Activated CD8-positive, alpha-beta memory T cell treated with anti-CD3 and anti-CD28 coated beads, Interleukin-2, amount 50 U/mL, for 4 hours (primary cell): ENCODE measurements at places on chromosomes 6 and 20.

DNA sequence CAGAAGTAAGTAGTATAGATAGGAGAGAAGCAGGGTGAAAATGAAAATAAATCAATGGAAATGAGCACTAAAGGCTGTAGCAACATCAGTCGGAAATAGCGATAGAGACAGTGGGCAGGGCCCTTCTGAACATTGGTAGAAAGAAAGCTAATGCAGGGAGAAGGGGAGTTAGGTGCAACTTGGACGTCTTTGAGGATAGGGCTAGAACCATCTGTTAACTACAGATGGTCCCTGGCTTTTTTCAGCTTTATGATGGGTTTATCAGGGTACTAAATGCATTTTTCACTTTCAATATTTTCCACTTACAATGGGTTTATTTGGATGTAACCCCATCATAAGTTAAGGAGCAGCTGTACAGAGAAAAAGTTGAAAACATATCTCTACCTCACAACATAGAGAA lies 72.8 kb upstream of the CNR1 start:
- DNase-seq = no peak

DNA sequence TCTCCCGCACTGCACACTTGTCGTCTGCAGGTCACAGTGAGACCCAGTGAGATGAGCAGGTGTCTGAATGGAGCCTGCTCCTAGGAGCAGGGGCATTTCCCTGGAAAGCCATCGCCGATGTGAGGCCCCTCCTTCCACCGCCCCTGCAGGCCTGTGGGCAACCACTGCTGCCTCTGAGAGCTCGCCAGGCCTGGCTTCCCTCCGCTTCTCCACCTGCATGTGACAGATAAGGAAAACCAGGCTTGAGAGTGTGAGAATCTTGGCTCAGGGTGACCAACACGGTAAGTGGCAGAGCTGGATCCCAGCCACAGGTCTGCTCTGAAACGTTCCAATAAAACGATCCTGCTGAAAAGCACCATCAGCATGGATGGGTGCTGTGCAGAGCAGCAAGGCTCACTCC lies 332.8 kb downstream of the CDH4 start:
- no peak for DNase-seq

DNA sequence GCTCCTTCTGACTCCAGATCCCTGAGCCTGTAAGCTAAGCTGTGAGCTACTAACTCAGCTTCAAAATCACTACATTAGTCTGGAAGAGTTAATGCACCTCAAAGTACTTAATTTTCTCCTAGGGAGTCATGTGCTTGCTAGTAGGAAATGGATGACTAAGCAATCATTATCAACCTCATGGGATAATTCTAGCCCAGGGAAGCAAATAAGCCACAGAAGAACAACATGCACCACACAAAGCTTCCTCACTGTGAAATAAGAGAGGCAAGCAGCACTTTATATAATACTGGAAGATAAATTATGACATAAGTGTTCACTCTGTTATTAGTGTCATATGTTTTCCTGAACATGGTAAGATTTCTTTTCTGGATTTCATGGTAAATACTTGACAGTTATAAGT lies 57.9 kb upstream of the RCAN2 start:
- DNase-seq = no peak

DNA sequence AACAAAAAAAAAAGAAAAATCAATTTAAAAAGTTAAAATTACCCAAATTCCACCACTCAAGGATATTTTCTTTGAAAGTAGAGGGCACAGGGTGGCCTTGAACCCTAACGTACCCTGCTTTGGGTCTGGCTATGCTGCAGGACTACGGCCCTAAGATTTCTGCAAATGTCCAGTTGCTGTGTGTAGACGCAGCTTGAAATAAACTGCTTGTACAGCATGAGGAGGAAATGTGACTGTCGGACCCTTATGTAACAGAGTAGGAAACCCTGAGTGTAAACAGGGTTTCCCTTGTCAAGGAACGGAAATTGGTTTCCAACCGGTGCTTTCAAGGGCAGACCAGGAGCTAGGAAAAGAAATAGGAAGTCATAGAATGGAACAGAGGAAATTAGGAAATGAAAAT lies 60.7 kb upstream of the SHLD1 start:
- no peak for DNase-seq

DNA sequence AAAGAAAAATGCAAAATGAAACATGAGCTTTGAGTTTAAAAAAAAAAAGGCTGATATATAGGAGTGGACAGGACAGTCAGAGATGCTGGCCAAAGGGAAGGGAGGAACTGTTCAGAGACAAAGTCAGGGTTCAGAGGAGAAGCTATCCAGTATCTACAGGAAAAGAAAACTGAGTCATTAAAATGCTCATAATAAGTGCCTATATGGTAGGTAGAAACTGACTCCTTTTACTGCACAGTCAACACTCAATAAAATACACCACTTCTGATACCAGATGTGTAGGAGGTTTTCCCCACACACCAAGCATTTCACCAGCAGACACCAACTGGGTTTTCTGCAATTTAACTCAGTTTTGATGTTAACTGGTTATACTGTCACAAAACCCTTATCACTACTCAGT lies 32.9 kb downstream of the FRK start:
- DNase-seq = no peak

- DNase-seq = no peak
Measured at GRCh38 chr6:34386316-34387137, 5.9 kb downstream of the NUDT3 start.

GRCh38 chr6:161922631-161923119 lies 648.8 kb upstream of the AGPAT4 start:
- DNase-seq = no peak

DNA sequence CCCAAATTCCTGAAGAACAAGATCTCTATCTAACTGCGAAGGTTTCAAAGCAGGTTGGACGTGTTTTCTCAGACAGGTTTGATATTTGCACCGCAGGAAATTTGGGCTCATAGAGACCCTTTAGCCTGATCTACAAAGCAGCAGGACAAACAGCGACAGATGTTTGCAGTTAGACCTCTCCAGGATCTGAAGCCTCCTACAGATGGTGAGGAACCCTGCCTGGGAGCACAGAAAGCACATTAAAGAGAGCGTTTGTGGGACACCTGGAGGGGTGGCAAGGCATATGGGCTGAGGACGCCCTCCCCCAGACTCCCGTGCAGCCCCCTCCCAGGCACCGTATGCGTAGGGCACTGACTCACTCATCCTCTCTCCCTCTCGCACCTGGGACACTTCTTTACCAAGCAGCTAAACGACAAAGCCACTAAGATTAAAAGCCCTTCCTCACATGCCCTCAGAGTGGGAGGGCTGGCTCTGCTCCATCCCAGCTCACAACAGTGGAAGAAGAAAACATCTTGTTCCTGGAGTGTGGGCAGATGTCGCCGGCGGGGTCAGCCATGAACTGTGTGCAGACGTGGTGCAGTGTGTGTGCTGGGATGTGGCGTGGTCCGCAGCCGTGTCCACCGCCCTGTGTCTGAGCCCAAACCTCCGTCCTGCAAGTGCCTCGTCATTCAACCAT lies 249.7 kb upstream of the AFDN start:
- DNase-seq = no peak

GRCh38 chr6:112180095-112180820 lies 74.1 kb downstream of the LAMA4 start:
- peak; percentile 27 for DNase-seq

GRCh38 chr20:48329676-48330664 lies 497.8 kb downstream of the PREX1 start:
- no peak for DNase-seq

DNA sequence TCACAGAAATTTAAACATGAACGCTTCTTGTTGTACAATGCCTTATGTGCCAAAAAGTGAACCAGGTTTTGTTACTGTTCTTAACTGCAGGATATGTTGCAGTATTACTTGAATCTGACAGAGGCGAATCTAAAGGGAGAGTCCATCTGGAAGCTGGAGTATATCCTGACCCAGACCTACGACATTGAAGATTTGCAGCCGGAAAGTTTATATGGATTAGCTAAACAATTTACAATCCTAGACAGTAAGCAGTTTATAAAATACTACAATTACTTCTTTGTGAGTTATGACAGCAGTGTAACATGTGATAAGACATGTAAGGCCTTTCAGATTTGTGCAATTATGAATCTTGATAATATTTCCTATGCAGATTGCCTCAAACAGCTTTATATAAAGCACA lies 19.9 kb downstream of the SMPDL3A start:
- no peak for DNase-seq

- DNase-seq = no peak
Measured at GRCh38 chr20:8782804-8783203, 286.1 kb upstream of the PLCB4 start.

- DNase-seq = no peak
Measured at GRCh38 chr6:145866456-145867396, 52.1 kb upstream of the FBXO30 start.

DNA sequence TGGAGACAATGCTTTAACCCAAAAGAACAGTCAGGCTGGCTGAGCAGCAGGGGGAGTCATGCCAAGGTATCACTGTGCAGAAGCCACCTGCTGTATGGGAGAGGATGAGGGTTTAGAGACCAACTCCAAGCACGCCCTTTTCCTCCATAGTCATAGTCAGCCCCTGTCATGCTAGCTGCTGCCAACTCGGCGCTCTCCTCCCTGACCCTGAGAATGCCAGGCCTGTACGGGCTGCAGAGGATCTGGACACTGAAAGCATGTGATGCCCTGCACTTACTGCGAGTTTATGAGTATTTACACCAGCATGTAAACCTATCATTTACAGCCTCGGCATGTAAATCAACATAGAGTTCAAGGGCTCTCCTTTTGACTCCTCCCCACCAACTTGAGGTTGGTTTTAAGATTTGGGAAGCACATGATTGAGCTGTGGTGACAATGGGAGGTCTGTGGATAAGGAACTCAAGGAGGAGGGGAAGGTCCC lies 11.7 kb upstream of the SCUBE3 start:
- DNase-seq = no peak

- no peak for DNase-seq
Measured at GRCh38 chr6:45477278-45477677, 99.5 kb upstream of the SUPT3H start.

GRCh38 chr6:81859884-81860283 lies 107.4 kb upstream of the TENT5A start:
- DNase-seq = no peak

GRCh38 chr6:17349427-17349826 lies 44.0 kb upstream of the CAP2 start:
- DNase-seq = no peak

- DNase-seq = no peak
Measured at GRCh38 chr6:6564154-6564553, 24.4 kb upstream of the LY86 start.

GRCh38 chr20:8272766-8273165 lies 140.7 kb downstream of the PLCB1 start:
- no peak for DNase-seq

DNA sequence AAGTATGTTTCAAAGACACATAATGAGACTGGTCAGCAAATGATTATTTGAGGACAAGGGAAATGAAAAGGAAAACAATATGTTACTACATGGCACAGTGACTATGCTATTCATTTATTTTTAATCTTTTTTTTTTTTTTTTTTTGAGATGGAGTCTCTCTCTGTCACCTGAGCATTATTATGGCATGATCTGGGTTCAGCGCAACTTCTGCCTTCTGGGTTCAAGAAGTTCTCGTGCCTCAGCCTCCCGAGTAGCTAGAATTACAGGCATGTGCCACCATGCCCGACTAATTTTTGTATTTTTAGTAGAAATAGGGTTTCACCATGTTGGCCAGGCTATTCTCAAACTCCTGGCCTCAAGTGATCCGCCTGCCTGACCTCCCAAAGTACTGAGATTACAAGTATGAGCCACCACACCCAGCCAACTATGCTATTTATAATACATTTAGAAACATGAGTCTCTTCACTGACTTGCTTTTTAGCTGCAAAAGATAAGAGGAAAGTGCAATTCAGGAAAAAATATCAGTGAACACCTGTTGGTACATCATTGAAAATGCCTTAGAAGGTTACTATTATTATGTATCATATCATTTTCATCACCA lies 3.4 kb downstream of the CALHM4 start:
- no peak for DNase-seq

DNA sequence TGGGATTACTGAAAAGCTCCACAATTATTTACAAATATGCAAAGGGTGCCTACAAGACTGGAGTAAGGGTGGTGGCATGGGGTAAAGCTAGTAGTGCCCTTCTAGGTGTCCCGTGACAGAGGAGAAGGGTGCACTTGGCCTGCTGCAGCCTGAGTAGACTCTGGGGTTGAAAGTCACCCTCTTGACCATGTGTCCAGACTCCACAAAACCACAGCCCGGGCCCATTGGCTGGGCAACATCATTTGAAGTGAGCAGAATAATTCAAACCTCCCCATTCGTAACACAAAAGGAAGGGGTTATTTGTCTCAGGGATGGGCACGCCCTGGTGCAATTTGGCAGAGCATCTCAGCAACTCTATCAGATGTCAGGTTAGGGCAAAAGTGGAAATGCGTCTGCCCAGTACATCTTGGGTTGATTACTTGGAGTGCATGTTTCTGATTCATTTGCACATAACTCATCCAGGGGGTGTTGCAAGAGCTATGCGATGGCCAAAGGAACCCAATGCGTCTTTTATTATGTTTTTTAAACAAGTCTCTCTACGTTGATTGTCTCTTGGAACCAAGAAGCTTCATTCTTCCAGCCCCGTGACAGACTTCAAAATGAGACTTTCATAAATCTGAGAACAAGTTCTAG lies 56.7 kb downstream of the ISM1 start:
- no peak for DNase-seq

GRCh38 chr20:57130160-57130772 lies 136.2 kb downstream of the BMP7 start:
- no peak for DNase-seq

DNA sequence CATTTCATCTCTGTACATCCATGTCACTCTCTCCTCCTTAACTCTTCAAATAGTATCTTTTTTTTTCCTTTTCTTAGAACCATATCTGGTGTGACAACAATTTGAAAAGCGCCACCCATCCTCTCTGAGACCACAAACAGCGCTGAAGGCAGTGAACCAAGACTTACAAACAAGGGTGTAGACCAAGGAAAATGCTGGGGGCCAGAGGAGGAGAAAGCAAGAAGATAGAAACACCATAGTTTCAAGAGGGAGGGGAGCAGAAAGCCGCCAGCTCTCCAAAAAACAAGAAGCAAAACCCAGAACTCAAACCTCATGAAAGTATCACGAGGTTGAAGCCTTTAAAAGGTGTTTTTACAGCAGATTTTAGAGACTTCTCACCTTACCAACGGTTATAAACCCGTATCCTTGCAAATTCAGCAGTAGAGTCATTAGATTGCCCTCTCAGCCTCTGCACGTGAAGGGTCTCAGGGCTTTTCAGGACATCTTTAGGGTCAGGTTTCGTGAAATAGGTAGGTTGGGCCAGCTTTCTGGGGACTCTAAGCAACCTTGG lies 13.3 kb upstream of the RIPOR2 start:
- peak; percentile 41 for DNase-seq

GRCh38 chr6:20680697-20681165 lies 146.5 kb downstream of the CDKAL1 start:
- no peak for DNase-seq

DNA sequence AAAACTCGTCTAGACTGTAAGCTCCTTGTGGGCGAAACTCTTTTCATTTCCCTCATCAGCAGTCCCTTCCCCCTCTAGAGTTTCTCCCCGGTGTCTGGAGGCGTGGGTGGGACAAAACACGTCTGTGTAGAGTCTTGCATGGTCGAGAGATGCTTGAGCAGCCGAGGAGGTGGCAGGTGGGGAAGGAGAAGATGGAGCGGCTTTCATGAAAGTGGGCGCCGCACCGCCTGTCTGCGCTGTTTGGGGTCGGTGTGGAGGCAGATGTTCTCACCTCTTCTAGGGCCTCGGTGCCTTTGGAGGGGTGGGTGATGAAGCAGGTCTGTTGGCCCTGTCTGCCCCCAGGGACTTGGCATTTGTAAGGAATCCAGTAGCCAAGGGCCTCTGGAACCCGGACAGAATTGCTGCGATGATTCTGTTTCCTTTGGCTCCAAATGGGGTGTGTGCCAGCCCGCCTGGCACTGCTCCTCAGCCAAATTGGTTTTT lies 1.2 kb downstream of the BRPF3 start:
- DNase-seq = no peak
